ENCODE measurements at places on chromosomes 5 and 9. TPM values are rescaled to one million over a fixed set of nuclear protein-coding genes. Genes with fewer than 3 reads are reported as not detected.
A peak's percentile ranks its signal among the peaks of the same experiment; 100 is the strongest.

FAM221B gene
- total RNA-seq: not detected

PLPPR1 gene
- total RNA-seq: not detected

DNA sequence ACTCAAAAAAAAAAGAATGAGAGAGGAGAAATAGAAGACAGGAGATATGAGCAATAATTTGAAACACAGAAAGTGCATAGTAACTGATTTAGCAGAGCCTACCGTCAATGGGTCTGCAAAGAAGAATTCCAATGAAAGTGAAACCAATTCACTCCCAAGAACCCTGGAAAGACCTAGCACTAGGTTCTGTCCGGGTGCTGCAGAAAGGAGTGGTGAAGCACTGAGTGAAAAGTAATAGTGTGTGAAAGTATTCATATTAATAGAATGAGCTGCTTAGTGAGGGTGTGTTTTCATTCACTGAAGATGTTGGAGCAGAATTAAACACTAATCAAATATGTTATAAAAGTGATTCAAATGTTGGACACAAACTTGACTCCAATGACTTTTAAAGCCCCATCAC is 51.3 kb upstream of the SLC30A5 start:
- no peaks in the 10 kb centered on the region for H3K27me3 ChIP-seq
- peaks cover 6% of the 10 kb centered on the region for H3K4me1 ChIP-seq
- no peak for DNase-seq

- no peak overlapping the region for H3K4me3 ChIP-seq
- no peaks in the 10 kb centered on the region for H3K4me1 ChIP-seq
- no peaks in the 10 kb centered on the region for H3K27me3 ChIP-seq
Observed at GRCh38 chr9:121354762-121355161, 15.3 kb downstream of the STOM start.

- no peaks in the 10 kb centered on the region for H3K36me3 ChIP-seq
- H3K27me3 ChIP-seq: no peaks in the 10 kb centered on the region
- no peaks in the 10 kb centered on the region for H3K4me1 ChIP-seq
- no peak for DNase-seq
- H3K27ac ChIP-seq: no peak overlapping the region
Observed at GRCh38 chr5:125393221-125393815, 646.9 kb upstream of the ZNF608 start.

DNA sequence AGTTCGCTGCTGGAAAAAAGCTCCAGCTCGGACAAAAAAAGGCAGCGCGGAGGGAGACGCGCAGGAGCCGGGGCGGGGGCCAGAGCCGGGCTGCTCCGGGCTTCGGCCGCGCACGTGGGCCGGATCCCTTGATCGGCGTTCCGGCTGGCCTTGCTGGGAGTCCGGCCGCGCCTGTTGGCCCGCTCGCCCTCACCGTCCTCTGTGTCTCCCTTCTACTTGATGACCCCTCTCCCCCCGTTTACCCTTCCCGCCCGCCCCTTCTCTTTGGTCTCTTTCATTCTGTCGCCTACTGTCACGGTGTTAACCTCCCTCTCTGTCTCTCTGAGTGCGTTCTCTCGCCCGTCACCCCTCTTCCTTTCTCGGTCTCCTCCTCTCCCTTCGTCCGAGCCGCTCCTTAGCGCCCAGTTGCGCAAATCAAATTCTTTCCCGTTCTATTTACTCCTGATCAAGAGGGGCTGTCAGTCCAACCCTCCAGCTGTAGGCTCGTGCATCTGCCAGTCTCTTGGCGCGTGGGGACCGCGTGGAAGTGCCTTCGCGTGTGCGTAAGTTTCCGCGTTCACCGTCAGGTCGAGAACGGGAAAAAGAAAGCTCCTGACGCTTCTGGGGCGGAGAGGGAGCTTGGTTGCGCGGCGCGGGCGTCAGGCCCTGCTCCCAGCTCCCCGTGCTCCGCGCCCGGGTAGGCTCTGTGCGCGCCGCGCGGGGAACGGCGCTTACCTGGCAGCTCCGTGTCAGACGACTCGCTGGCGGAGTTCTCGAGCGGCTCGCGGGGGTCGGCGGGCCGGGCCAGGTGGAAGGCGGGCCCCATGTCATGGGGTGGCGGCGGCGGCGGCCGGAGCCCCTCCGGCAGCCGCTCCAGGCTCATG is 798 bp downstream of the PITX1 start:
- H3K4me1 ChIP-seq: peaks cover 26% of the 10 kb centered on the region
- DNase-seq: no peak
- peak overlapping the region; percentile 91 for H3K27ac ChIP-seq
- H3K27me3 ChIP-seq: no peaks in the 10 kb centered on the region

Measured in Caco-2 (cell line).